ENCODE measurements at places on chromosomes 3 and 15.

GRCh38 chr3:150449169-150449721, 41.1 kb downstream of the TSC22D2 start:
- no peak for DNase-seq

- peak; percentile 57 for DNase-seq
Measured at GRCh38 chr3:10242182-10243065, 5.8 kb upstream of the TATDN2 start.

GRCh38 chr3:60220768-60221167, 1030.5 kb downstream of the FHIT start:
- DNase-seq = no peak

DNA sequence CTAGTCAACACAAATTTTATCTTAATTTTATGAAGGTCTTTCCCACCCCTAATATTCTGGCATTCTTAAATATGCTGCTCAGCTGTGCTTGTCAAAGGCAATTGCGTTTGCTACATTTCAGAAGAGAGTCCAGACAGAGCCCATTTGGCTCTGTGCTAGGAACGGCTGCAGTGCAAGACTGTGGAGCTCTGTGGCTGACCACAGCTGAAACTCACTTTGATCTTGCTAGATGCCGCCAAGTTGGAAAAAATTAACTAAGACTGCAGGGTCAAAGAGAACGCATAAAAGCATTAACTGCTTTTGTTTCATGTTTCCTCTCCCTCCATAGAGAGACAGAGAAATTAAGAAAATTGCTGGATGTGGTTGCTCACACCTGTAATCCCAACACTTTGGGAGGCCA, 7.6 kb upstream of the PPP1R2 start:
- DNase-seq = no peak

- no peak for DNase-seq
Measured at GRCh38 chr3:100516838-100517237, 24.4 kb downstream of the TMEM45A start.

- no peak for DNase-seq
Measured at GRCh38 chr15:42121682-42122081, 27.3 kb upstream of the PLA2G4D start.

- DNase-seq = no peak
Measured at GRCh38 chr3:134446800-134447199, 39.0 kb downstream of the ANAPC13 start.

GRCh38 chr3:13575459-13576061, 26.6 kb downstream of the FBLN2 start:
- DNase-seq = no peak

- no peak for DNase-seq
Measured at GRCh38 chr3:87920549-87920948, 138.3 kb downstream of the CGGBP1 start.

DNA sequence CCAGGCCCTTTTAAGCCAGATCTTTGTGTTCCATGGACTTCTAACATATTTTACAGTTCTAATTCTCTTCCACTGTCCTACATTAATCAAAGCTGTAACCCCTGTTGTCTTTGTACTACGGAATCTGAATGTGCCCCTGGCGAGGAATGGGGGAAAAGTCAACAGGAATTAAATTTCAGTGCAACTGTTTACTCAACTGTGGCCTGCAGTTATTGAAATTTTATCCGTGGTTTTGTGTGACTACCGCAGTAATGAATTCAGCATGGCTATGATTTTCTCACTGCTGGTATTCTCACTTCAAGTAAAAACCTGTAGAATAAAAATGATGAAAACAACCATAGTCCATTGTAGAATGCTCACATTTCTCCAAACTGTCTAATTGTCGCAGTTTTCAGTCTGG, 388.0 kb downstream of the FOXP1 start:
- no peak for DNase-seq

GRCh38 chr3:48631516-48632448, 3.5 kb downstream of the SLC26A6 start:
- no peak for DNase-seq

DNA sequence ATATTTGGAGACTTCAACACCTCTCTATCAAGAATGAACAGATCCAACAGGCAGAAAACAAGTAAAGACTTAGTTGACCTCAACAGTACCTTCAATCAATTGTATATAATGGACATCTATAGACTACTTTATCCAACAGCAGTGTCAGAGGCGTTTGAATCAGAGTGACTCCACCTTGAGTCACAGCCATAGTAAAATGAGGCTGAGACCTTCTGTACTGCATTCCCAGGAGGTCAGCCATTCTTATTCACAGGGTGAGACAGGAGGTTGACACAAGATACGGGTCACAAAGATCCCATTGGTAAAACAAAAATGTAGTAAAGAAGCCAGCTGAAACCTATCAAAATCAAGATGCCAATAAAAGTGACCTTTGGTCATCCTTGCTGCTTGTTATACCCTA, 299.8 kb downstream of the CNTN3 start:
- DNase-seq = no peak

- no peak for DNase-seq
Measured at GRCh38 chr3:104870276-104870675, 496.4 kb upstream of the ALCAM start.

DNA sequence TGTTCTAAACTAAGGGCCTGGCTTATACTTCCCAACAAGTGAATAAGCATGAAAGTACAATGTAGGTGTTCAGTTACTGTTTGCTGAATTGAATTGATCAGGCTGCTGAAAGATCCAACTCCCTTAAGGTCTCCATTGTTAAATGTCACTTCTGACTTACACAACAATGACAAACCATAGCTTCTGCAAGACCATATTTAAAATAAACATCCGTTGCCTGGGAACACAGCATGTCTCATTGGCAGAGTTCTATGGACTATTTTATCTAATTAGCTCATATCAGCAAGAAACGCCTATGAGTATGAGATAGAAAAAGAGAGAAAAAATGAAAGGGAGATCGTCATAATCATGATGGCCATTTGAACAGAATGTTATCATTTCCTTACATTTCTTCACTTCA, 605.4 kb downstream of the FGF12 start:
- DNase-seq = no peak

- no peak for DNase-seq
Measured at GRCh38 chr3:63576846-63577245, 75.6 kb upstream of the SNTN start.

DNA sequence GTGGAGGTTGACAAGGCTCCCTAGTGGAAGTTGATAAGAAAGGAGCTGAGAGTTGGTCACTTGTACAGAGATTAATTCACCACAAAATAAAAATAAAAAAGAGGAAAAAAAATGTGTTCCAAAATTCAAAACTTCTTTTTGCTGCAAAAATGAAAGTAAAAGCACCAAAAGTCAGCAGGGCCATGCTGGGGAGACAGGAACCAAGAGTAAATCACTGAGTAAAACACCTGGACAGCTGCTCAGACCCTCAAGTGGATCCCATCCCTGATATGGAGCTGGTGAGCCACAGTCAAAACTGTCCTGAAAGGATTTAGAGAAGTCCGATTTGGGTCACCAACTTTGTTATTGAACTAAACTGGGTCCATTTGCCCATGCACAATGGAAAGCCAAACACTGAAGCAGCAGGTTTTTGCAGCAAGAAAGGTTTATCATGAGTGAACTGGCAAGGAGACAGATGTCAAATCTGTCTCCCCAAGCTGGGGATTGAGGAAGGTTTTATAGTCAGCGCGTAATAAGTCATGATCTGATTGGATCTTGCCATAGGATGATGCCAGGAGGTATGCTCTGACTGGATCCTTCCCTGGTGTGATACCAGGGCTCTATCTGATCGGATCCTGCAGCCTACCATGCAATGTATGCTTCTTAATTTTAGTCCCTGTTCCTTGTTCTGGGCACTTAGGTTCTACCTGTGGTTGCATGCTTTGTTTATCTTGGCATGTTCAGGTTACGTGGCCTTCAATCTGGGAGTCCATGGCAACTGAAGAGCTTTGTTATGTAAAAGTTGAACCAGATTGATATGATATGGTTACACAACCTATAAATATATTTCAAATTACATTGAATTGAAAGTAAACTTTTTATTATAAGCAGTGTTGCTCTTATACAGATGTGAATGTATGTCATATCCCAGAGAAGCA, 313.2 kb downstream of the POLQ start:
- no peak for DNase-seq

DNA sequence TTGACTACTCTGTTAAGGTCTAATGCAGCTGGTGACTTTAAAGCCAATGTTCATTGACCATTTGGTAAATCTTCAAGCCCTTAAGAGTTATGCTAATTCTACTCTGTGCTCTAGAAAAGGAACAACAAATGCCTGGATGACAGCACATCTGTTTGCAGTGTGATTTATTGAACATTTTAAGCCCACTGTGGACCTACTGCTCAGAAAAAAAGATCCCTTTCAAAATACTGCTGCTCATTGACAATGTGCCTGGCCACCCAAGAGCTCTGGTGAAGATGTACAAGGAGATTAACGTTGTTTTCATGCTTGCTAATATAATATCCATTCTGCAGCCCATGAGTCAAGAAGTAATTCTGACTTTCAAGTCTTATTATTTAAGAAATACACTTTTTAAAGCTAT, 110.8 kb downstream of the TBC1D5 start:
- no peak for DNase-seq

GRCh38 chr3:128419311-128419710, 47.4 kb downstream of the DNAJB8 start:
- no peak for DNase-seq

GRCh38 chr3:42612928-42613327, 12.4 kb downstream of the NKTR start:
- DNase-seq = no peak

DNA sequence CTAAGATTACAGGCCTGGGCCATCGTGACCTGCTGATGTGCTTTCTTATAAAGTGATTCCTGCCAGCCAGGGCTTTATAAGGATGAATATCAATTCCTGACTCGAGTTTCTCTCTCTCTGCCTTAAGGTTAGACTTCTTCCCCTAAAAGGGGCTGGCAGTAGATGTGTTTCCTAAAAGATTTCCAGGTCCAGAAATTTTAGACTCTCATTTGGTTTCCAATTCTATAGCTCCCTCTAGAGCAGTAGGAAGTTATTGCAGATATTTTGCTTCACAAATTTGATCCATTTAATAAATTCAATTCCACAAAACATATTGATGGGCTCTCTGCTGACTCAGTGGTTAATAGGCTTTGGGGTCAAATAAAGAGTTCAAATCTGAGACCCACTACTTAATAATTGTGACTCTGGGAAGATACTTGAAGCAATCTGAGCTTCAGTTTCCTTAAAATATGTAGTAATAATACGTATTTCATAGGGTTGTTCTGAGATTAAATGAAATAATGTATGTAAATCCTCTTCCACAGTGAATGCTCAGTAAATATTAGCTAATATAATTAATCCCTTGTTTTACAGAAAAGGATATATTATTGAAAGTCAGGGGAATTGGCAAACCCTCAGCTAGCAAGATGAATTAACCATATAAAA, 2.1 kb downstream of the TRIM69 start:
- DNase-seq = no peak

GRCh38 chr3:30520699-30521098, 85.7 kb upstream of the TGFBR2 start:
- no peak for DNase-seq

GRCh38 chr15:98874773-98875172, 132.8 kb downstream of the PGPEP1L start:
- DNase-seq = no peak

- DNase-seq = no peak
Measured at GRCh38 chr3:1179146-1179545, 86.3 kb downstream of the CNTN6 start.

DNA sequence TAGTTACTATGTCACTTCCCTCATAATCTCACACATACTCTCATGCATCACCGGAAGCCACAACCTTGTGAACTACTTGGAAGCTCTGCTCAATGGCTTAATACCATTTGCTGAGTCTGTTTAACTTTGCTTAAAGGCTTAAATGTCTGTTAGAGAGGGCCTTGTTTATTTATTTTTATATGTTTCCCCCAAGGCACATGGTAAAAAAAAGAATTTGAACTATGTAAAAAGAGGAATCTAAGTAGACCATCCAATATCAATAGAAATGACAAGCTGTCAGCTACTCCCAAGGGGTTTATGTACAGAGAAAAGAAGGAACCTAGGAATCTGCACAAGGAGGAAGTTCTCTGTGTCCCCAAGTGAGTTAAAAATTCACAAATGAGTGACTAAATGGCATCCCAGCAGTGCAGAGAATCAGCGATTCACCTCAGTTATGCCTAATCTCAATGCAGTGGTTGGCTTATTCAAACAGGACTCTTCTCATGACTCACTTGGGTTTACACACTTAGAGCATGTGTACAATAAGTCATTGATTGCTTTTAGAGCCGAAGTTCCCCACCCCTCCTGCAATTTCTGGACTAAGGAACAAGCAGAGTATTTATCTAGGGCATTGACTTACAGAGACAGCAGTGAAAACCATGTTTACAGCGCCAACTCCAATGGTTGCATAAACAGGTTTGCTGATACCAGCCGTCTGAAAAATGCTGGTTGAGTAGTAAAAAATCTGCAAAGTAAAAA, 24.4 kb downstream of the SLC2A2 start:
- DNase-seq = no peak

- no peak for DNase-seq
Measured at GRCh38 chr3:62665627-62666437, 209.4 kb downstream of the CADPS start.

- no peak for DNase-seq
Measured at GRCh38 chr3:112818289-112818688, 28.4 kb downstream of the CD200R1L start.

GRCh38 chr15:72289597-72290325, 17.4 kb upstream of the PARP6 start:
- no peak for DNase-seq

DNA sequence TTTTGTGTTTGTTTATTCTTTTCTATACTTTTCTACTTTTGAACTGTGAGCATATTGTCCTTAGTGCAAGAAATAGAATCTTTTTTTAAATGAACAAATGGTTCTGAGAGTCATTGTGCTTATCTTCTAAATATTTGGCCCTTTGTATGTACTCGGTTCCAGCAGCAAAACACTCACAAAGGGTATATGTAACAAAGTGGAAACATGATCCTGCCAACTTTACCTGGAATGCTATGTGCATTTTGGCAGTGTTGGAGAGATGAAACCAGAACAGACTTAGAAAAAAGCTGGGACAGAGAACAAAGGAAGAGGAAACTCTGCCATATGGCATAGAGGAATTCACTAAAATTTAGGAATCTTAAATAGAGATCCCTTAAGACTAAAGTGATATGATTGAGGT, 150.1 kb downstream of the FGF12 start:
- no peak for DNase-seq

DNA sequence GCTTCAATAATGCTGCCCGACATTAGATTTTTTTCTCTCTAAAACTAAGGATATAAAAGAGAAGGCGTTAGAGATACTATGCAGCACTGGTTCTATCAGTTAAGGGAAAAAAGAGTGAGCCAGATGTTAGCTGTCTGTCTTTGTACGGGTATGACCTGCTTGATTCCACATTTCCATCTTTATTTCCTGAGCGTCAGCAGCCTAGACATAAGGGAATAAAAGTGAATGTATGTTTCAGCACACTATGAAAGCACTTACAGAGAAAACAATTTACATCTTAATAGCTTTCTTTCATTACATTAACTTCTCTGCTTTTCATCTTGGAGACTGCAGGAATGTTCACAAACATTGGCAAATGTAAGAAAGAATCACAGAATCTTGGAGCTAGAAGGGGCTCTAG, 319.3 kb downstream of the CTNNB1 start:
- DNase-seq = no peak
